ENCODE measurements at places on chromosomes 13 and 19. TPM values are rescaled to one million over a fixed set of nuclear protein-coding genes. Genes with fewer than 3 reads are reported as not detected.

DNA sequence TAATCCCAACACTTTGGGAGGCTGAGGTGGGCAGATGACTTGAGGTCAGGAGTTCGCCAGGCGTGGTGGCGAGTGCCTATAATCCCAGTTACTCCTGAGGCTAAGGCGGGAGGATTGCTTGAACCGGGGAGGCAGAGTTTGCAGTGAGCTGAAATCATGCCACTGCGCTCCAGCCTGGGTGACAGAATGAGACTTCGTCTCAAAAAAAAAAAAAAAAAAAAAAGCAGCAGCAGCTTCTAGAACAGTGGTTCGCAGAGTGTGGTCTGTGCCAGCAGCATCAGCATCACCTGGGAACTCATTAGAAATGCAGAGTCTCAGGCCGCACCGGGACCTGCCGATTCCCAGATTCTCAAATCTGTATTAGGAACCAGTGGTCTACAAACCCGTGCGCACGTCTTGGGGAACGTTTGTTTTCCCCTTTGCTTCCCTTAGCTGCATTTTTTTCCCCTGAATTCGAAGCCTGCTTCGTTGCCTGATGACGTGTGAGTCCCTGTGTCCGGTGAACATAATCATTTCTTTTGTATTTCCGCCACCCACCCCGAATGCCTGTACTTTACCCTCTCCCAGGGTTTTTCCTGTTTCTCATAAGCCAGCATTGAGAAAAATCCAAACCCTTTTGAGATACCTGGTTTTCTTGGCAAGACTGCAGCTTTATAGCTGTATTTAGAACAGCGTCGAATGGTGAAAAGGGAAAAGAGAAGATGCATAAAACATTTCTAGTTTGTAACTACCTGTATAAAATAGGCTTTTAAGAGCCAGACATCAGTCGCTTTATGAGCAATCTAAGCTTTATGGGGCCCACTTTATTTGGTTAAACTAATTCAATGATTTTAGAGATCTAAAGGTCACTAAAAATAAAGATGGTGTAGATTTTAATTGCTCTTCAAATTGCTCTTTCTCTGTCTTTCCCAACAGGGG is 49.8 kb downstream of the BICRA start:
- no peaks in the 10 kb centered on the region for H3K27me3 ChIP-seq
- H3K4me3 ChIP-seq = no peak overlapping the region
- no peak for DNase-seq
- no peak overlapping the region for H3K27ac ChIP-seq

DNA sequence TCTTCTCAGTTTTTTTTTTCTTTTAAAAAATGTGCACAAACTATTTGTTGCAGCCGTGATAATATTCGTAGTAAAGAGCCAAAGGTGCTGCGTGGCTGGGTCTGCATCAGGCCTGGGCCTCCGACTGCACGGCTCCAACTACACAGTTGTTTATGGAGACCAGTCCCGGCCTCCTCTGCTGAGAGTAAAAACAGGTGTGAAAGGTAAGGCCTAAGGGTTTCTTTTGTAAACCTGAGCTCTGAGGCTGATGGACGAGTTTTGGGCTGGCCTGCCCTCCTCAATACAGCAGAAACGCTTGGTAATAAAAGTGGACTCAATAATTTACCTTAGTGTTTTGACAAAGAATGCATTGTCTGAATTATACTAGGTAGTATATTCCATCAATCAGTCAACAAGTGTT is 3.9 kb downstream of the MBNL2 start:
- DNase-seq = no peak
- peak overlapping the region; percentile 85 for H3K27ac ChIP-seq
- H3K27me3 ChIP-seq = no peaks in the 10 kb centered on the region
- H3K36me3 ChIP-seq = peaks cover 8% of the 10 kb centered on the region
- H3K4me1 ChIP-seq = peaks cover 41% of the 10 kb centered on the region

DNA sequence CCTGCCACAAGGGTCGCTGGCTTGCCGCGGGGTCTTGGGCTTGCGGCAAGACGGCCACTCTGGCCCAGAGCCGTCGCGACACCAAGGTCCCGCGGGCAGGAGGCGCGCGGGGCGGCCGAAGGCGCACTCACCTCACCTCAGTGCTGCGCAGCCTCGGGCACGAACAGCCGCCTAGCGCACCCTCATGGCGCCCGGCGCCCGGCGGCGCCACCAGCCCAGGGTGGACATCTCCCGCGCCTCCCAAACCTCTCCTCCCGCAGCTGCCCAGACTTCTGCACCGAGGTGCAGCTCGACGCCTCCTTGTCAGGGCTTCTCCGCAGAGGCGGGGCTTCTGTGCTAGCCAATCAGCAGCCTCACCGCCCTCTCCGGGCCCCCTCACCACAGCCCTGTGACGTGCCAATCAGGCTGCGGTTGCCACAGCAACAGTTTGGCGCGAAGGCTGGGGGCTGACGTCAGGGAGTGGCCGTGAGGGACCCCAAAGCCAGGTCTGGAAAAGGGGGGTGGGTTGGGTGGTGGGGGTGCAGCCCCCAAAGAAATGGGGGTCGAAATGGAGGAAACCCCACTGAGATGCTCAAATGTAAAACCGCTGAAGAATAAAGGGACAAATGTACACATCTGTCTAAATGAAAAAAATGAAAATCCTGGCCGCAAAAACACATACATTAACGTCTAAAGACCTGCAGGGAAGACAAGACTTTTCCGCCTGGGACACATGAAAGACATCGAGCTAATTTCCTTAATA is at the start of the genes PEG3 and ZIM2:
PEG3 (minus strand) TSS at position 276 of the 742 bp plus-strand sequence. CDS start 16,071 bp downstream, outside the sequence.
ZIM2 (minus strand) TSS at position 276 of the 742 bp plus-strand sequence. CDS start 16,449 bp downstream, outside the sequence.
- no peak within 1 kb of the TSS for H3K4me3 ChIP-seq
- no peak for DNase-seq
- peaks cover 26% of the 10 kb centered on the region for H3K36me3 ChIP-seq

ZNF154 gene
- 6.7 TPM for total RNA-seq

LRRC63 gene
- total RNA-seq = 0.56 TPM

Measured in activated naive CD8-positive, alpha-beta T cell treated with anti-CD3 and anti-CD28 coated beads for 36 hours (primary cell).